Activated CD4-positive, alpha-beta T cell treated with anti-CD3 and anti-CD28 coated beads, Interleukin-2, amount 50 U/mL, for 48 hours (primary cell): ENCODE measurements at places on chromosomes 3 and 15.

GRCh38 chr3:107212618-107213017, 164.6 kb upstream of the CCDC54 start:
- DNase-seq = no peak

DNA sequence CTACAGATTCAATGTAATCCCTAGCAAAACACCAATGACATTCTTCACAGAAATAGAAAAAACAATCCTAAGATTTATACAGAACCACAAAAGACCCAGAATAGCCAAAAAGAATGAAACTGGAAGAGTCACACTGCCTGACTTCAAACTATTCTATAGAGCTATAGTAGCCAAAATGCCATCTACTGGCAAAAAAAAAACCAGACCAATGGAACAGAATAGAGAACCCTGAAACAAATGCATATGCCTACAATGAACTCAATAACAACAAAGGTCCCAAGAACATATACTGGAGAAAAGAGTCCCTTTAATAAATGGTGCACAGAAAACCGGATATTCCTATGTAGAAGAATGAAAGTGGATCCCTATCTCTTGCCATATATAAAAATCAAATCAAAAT, 19.8 kb downstream of the PDCD10 start:
- DNase-seq = no peak

- no peak for DNase-seq
Measured at GRCh38 chr3:193590088-193590856, 2.7 kb upstream of the OPA1 start.

GRCh38 chr15:70555713-70556112, 207.6 kb downstream of the UACA start:
- DNase-seq = no peak

- DNase-seq = no peak
Measured at GRCh38 chr3:39150148-39150802, 3.1 kb downstream of the CSRNP1 start.

DNA sequence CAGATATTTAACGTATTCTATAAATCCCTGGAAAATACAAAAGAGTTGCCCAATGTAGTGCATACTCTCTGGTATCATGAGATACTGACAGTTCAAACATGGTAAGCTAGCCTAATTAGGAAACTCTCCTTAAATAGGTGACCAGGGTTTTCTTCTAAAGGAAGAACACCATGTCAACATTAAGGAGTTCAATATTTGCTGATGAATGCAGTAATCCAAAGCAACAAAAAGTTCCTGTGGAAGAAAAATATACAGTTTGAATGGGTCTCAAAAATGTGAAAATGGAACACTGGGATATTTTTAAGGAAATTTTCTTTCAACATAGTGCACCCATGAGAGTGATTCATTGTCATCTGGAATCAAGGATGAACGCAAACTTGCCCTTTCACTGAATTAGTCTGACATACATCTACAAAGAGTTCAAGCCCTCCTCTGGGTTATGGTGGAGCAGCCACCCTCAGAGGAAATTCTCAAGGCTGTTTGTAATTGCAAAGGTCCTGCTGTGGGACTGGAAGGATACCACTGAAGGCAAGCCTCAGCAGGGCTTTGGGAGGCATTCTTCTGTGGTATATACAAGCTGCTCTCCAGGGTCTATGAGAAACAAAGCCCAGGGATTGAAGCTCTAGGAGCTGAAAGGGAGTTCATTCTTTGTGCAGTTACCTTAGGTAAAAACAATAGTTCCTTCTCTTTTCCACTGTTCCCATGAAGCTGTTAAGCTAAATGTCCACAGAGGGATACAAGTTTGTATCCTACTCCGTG, 700.3 kb downstream of the TUSC7 start:
- DNase-seq = no peak

GRCh38 chr15:36426691-36427090, 152.7 kb upstream of the CDIN1 start:
- DNase-seq = no peak
